ENCODE measurements at places on chromosomes 7 and 10. TPM values are rescaled to one million over a fixed set of nuclear protein-coding genes. Genes with fewer than 3 reads are reported as not detected.

Gene DRGX
- total RNA-seq, result not detected

Gene HYAL4
- not detected for total RNA-seq

Gene MSS51
- 2.5 TPM for total RNA-seq

Gene ACHE
- 8.9 TPM for total RNA-seq

Gene TRIM24
- 11.4 TPM for total RNA-seq

Gene AS3MT
- 7.1 TPM for total RNA-seq

DNA sequence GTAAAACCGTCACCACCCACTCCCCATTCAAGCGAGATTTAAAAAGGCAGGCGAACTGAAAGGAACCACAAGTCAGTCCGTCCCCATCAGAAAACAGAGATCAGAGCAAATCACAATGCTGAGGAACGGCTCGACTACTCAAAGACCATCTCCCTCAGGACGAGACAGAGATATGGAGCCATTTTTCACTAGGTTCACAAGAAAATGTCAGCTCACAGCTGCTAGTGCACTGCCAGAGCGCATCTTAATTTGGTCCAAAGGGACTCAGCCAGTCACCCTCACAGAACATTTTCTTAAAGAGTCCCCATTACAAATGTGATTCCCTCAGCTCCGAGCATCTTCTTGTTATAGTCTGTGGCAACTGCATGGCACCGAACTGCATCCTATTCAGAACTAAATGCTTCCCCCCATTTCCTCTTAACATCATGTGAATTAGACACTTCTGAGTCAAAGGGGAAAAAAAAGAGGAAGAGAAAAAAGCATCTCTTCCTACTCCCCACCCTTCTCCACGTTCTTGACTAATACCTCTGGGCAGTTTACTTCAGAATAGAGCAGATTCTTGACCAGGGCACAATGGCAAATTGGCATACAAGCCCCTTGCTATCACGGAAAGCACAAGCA is 683.9 kb downstream of the MAGI2 start:
- H3K36me3 ChIP-seq, result no peaks in the 10 kb centered on the region
- H3K27ac ChIP-seq, result no peak overlapping the region
- H3K4me1 ChIP-seq, result peaks cover 20% of the 10 kb centered on the region

DNA sequence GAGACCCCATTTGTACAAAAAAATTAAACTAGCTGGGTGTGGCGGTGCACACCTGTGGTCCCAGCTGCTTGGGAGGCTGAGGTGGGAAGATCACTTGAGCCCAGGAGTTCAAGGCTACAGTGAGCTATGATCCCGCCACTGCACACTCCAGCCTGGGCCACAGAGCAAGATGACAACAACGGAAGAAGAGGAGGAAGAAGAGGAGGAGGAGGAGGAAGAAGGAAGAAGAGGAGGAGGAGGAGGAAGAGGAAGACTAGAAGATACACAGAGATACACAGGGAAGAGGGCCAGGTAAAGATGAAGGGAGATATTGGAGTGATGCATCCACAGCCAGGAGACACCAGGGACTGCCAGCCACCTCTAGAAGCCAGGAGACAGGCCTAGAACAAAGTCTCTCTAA is 75.7 kb upstream of the PTER start:
- H3K27me3 ChIP-seq, result no peaks in the 10 kb centered on the region
- H3K4me3 ChIP-seq, result no peak overlapping the region
- no peaks in the 10 kb centered on the region for H3K4me1 ChIP-seq
- H3K36me3 ChIP-seq, result no peaks in the 10 kb centered on the region

GRCh38 chr7:139034855-139035585 is 822 bp downstream of the ZC3HAV1L start:
- H3K27me3 ChIP-seq, result no peaks in the 10 kb centered on the region
- H3K4me1 ChIP-seq, result peaks cover 21% of the 10 kb centered on the region
- H3K27ac ChIP-seq, result peak overlapping the region; percentile 76
- H3K36me3 ChIP-seq, result peaks cover 33% of the 10 kb centered on the region

- H3K4me1 ChIP-seq, result no peaks in the 10 kb centered on the region
- no peaks in the 10 kb centered on the region for H3K27me3 ChIP-seq
- H3K4me3 ChIP-seq, result no peak overlapping the region
- no peak for DNase-seq
- H3K27ac ChIP-seq, result no peak overlapping the region
These were observed 41.1 kb upstream of the NUPR2 start for GRCh38 chr7:56157238-56157790.

GRCh38 chr10:86449926-86450558 is 71.5 kb downstream of the WAPL start:
- no peaks in the 10 kb centered on the region for H3K4me1 ChIP-seq
- DNase-seq, result no peak
- peaks cover 92% of the 10 kb centered on the region for H3K36me3 ChIP-seq
- H3K4me3 ChIP-seq, result no peak overlapping the region
- H3K27me3 ChIP-seq, result no peaks in the 10 kb centered on the region

DNA sequence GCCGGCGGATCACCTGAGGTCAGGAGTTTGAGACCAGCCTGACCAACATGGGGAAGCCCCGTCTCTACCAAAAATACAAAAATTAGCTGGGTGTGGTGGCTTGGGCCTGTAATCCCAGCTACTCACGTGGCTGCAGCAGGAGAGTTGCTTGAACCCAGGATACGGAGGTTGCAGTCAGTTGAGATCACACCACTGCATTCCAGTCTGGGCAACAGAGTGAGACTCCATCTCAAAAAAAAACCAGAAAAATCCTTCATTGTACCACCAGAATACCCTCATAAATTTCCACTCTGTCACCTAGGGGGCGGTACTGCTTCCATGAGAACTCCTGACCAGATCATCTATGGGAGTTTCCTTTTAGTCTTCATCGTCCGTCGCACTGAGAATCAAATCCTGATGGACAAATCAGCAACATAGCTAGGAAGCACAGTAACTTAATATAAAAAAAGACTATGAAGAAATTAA is 225.8 kb upstream of the KLF14 start:
- DNase-seq, result no peak
- no peak overlapping the region for H3K27ac ChIP-seq
- H3K4me1 ChIP-seq, result no peaks in the 10 kb centered on the region
- H3K27me3 ChIP-seq, result no peaks in the 10 kb centered on the region
